ENCODE measurements at places on chromosomes 4 and X.

- DNase-seq: no peak
These were observed 39.4 kb downstream of the ANTXR2 start for GRCh38 chr4:80033581-80033980.

DNA sequence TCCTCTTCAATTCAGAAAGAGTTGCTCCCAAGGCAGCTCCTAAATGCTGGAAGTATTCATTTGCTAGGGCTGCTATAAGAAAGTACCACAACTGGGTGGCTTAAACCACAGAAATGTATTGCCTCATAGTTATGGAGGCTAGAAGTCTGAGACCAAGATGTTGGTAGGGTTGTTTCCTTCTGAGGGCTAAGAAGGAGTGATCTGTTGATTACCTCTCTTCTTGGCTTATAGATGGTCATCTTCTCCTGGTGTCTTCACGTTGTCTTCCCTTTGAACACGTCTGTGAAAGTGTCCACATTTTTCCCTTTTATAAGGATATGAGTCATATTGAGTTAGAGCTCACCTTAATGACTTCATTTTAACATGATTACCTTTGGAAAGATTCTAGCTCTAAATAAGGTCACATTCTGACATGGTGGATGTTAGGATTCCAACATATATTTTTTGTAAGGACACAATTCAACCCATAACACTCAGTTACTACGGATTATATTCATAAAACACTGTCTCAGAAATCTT is 266.3 kb downstream of the SPATA18 start:
- no peak for DNase-seq

- no peak for DNase-seq
These were observed 30.8 kb downstream of the GAB3 start for GRCh38 chrX:154720067-154720466.

DNA sequence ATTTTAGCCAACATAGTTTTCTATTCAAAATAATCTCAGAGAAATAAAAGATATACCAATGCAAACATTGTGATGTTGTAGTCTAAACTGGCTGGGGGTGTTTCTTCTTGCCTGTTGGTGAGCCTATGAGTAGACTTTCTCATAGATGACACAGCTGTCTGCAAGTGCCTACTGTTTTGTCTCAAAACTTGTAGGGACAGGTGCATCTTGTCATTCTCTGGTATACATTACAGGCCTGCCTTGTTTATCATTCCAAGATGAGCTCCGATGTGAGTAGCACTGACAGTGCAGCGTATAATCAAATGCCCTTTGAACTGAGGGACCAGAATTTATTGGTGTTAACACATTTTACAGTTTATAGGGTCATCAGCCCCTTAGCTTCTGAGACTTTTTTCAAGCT is 353.8 kb downstream of the PRDM5 start:
- no peak for DNase-seq

DNA sequence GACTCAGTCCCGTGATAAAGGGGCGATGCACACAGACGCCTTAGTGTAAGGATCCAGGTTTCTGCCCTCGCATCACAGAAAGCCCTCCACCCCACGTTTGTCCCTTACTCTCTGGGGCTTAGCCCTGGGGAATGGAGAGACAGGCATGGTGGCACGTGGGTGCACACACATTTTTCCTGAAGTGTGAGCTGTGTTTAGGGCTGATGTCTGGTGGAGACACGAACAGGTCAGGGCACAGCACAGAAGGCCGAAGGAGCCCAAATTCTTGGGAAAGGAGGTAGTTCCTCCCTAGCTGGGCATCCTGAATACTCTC is 84.3 kb upstream of the DHRSX start:
- no peak for DNase-seq

DNA sequence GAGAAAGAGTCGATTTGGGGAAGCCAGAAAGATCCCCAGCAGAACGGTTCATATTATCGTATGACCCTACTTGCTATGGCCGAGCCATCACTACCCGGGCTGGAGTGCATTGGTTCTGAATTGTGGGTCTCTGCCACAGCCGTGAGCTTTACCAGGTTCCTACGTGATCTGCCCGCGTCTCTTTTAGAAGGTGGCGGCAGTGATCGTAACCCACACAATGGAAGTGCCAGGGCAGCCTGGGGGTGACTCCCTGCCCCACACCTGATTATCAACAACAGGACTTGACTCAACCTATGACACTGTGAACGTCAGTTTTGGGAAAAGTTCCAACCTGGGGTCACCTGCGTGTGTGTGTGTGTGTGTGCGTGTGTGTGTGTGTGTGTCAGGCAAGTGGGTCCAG is 90.8 kb downstream of the SHOX start:
- no peak for DNase-seq

- no peak for DNase-seq
These were observed 5.4 kb upstream of the CYTL1 start for GRCh38 chr4:5024673-5025072.

- DNase-seq: no peak
These were observed 72.4 kb downstream of the CCNG2 start for GRCh38 chr4:77229433-77229832.
